ENCODE measurements at places on chromosomes 2 and 18. TPM values are rescaled to one million over a fixed set of nuclear protein-coding genes. Genes with fewer than 3 reads are reported as not detected.

DNA sequence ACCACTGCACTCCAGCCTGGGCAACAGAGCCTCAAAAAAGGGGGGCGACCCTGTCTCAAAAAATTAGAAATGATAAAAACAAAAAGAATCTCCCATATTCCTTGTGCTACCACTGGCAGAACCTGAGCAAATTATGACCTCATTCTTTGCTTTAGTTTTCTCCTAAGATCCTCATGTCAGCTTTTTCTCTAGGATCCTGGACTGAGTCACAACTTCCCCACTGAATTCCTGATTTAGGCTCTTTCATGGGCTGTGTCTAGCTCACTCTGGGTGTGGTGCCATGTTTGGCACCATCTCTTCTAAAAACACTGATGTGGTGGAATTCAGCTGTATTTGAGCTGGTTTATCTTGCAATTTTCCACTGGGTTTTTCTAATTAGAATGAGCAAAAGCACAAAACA, 37.1 kb downstream of the EXOC6B start:
- no peak for DNase-seq

GRCh38 chr2:220394433-220394832, 767.0 kb downstream of the SLC4A3 start:
- DNase-seq = no peak

GRCh38 chr2:136408795-136409194, 290.8 kb upstream of the CXCR4 start:
- no peak for DNase-seq

GRCh38 chr2:129923265-129924091, 56.0 kb upstream of the RAB6C start:
- no peak for DNase-seq

DNA sequence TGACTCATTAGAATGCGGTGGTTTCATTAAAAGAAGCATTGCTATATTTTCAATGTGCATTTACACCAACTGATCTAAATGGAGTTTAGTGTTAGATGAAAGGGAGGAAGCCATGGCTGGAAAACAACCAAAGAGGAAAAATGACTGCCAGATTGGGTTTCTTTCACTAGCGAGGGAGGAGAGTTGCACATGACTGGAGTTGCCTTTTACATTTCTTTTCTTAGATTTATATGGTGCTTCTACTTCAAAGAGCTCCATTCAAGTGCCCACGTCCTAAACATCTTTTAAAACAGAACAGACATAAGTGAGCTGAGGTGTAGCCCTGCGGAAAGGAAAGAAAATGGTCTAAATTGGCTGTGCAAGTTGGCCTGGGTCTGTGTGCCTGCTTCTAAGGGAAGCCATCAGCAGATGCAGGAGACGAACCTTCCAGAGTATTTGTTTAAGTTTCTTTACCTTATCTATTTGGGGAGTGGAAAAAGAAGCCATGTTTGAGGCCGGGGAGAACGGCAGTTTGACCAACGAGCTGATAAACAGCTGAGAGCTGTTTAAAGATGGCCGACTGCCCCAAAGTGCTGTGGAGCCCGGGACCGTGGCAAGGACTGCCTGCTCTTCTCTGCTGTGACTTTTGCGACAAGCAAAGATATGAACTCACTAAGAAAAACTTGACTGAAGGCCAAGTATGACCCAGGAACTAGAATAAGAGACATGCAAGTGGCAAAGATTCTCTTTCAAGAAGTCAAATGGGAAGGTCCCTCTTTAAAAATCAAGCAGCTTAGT, 327.0 kb downstream of the ZNF516 start:
- no peak for DNase-seq

DNA sequence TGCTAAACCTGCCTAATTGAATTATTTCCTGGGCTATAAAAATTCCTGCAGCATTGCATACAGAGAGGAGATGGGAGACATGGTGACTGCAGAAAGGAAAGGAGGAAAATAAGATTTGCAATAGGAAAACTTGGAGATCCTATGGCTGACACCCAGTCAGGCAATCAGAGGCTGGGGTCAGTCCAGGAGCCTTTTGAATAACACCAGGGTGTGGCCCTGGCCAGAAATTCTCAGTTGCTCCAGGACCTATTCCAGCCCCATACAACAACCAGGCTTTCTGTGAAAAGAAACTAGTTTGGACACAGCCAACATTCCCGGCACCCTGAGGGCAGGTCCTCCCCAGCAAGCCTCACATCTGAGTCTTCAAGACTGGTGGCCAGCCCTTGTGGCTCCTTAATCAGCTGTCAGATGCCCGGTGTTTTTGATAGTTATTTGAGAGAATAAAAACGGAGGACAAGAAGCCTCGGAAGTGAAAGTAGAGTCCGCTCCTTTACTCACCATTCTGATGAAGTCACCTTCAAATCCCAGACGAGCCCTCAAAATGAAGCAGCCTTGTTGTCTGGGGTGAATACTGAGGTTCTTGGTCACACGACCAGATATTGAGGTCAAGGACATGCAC, 31.1 kb upstream of the GMCL1 start:
- DNase-seq = no peak

DNA sequence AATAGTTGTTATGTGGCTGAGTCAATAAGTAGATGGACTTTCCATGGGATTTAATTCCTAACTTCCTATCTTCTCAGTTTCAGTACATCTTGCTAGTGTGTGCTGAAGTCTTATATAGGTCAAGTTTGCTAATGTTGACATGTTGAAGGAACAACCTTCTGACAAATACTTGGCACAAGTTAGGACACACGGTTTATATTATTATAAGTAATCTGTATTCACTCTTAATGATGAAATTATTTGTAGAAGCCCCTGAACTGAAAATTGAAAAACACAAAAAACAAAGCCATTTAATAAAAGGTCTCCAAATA, 19.2 kb downstream of the ARL5A start:
- DNase-seq = no peak

DNA sequence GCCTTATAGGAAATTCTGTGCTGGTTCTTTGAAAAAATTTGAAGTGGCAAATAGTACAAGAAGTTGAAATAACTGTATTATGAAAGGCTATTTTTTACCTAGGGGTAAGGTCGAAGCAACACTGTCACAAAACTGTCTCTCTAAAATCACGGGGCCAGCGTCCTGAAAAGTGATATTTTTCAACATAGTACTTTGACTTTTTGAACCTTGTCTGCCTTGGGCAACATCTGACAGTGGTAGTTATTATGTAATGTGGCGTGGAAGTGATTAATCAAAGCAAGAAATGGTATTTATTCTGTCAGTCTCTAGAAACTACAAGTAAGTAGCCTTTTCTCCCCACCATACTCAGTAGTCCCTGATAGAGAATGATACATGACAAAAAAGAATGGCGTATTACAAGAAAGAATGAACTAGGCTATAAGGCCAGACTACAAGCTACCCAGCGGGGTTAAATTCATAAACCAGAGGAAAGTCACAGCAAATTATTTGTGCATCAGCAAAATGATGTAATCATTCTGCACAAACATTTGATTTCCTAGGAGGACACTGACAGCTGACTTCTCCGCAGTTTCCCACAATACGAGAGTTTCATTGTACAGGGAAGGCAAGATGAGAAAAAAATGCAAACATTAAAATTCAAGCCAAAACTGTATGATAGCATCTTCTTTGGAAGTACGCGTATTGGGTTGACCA, 9.8 kb downstream of the GEN1 start:
- DNase-seq = no peak

DNA sequence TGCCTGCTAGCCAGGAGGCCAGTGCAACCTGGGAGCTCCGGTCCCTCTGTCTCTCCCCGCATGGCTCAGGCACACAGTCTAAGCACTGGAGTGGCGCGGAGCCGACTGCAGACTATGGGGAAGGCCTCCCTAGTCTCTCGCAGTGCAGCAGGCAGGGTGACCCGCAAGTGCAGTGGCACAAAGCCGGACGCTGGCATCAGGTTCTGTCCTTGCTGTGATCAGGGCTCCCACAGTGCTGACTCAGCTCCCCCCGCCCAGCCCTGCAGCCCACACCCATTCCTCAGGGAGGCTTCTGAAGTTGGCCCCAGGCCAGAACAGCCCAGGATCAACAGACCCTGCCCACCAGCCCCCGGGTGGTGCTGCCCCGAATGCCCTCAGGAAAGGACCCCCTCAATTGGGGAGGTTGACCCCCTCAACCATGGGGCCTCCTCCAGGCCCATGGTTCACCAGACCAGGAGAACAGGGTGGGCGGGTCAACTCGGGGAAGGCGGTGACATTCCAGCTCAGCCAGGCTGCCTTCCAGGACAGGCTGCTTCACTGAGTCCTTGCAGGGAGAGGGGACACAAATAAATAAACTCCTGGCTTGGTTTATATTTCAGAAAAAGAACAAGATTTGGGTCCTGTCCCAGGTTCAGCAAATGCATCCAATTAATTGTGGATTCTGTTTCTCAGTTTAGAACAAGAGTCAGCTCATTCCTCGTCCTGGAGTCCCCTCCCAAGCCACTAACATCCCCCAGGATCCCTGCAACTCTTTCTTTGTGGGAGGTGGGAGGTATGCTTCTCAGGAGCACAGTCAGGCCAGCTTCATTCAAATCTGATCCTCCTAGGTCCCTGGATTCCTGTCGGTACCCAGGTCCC, 12.2 kb downstream of the BIN1 start:
- DNase-seq = no peak

- no peak for DNase-seq
Measured at GRCh38 chr2:141911485-141912066, 219.2 kb downstream of the LRP1B start.

GRCh38 chr2:168995744-168996143, 35.4 kb downstream of the ABCB11 start:
- no peak for DNase-seq

DNA sequence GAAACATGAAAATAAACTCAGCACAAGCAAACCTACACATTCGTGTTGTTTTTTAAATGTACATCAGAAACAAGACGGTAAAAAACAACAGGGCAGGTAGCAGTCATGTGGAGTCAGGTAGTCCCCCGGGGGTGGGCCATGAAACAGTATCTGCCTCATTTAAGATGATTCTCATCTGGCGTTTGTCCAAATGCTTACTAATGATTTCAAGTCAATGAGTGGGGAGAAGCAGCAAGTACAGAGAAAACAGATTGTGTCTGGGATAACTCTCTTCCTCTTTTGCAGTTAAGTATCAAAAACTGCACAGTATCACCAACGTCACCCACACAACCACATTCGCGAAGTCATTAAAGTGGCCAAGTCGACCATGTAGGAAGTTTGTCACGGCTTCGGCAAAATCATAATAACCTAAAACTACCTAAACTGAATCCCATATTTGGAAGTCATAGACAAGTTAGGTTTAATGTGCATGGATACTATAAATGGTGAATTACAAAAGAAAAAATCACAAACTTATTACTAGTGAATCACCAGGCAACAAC, 1.3 kb downstream of the LAPTM4A start:
- DNase-seq = peak; percentile 11

GRCh38 chr18:63492851-63493250, 16.1 kb downstream of the SERPINB5 start:
- DNase-seq = no peak

GRCh38 chr2:219159771-219160185, 837 bp downstream of the NHEJ1 start:
- no peak for DNase-seq

DNA sequence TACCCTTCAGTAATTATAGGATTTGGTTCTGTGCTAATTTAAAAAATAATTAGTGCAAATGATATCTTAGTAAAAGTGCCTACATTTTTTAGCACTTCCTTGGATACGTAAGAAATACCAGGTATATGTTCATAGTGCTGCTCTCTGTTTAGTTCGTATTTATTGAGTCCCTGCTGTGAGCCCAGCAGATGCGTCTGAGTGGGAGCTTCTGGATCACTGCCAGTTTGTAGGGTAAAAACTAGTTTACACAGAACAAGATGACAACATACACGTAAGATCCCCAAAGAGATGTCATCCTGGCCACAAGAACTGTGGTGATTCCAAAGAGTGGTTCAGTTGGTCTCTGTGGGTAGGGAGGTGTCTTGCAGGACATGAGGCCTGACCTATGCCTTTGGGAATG, 103.2 kb downstream of the CTIF start:
- no peak for DNase-seq

- DNase-seq = no peak
Measured at GRCh38 chr2:105597806-105598803, 146.6 kb upstream of the NCK2 start.

- DNase-seq = no peak
Measured at GRCh38 chr2:40281021-40281940, 170.6 kb downstream of the SLC8A1 start.

DNA sequence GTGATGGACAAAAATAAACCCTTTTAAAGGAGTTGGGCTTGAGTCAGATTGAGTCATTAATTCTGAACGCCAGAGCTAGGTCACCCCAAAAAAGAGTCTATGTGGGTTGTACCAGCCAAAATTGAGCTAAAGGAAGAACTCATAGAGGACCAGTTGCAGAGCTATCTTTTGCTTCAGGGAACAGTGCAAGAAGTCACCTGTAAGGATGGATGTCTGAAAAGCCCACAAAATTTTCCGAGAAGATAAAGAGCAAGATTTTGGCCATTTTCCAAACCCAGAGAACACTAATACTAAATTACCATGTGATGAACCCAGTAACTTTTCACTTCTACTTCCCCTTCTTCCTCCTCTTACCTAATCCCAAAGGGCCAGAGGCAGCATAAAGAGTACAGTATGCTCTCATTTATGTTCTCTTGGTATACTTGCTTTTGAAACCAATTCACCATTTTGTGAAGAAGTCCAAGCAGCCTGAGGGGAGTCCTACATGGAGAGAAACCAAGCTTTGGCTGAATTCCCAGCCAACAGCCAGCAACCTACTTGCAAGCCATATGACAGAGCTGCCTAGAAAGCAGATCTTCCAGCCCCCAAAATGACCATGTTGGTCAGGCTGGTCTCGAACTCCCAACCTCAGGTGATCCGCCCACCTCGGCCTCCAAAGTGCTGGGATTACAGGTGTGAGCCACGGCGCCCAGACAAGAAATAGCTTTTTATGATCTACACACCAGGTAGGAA, 551.7 kb downstream of the SATB2 start:
- DNase-seq = no peak

DNA sequence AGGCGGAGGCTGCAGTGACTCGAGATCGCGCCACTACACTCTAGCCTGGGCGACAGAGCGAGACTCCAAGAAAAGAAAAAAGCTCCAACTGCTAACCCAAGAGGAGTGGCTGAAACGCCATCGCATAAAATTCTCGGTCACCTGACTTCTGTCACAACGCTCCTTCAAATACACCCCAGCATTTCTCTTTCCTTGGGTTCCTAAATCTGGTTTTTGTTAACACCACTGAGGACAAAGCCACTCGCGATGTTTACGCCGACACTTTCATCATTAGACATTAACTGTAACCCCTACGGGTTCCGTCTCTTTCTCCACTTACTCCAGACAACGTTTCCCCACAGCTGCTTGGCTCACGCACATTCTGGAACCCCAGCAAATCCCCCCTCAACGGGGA, 679 bp downstream of the CLK1 start:
- DNase-seq = no peak

GRCh38 chr18:78069784-78070664, 820.4 kb downstream of the GALR1 start:
- no peak for DNase-seq

PHLPP1 gene
- 7.1 TPM for total RNA-seq

GALNT13 gene
- total RNA-seq = not detected

REG3G gene
- not detected for total RNA-seq

APCDD1 gene
- total RNA-seq = not detected

PFN4 gene
- total RNA-seq = not detected

GALNT3 gene
- total RNA-seq = 3.3 TPM

SGPP2 gene
- total RNA-seq = 1.7 TPM

BUB1 gene
- total RNA-seq = 1.6 TPM

PRKAG3 gene
- total RNA-seq = not detected

LRRTM4 gene
- total RNA-seq = not detected

Data from CD4-positive, alpha-beta T cell (primary cell).